ENCODE measurements at places on chromosomes 5 and 9. TPM values are rescaled to one million over a fixed set of nuclear protein-coding genes. Genes with fewer than 3 reads are reported as not detected.

The SPATA24 gene
- total RNA-seq = 8.5 TPM

The YTHDC2 gene
- 29.4 TPM for total RNA-seq

The BDP1 gene
- total RNA-seq = 24.6 TPM

The PHYHD1 gene
- not detected for total RNA-seq

The ZBTB26 gene
- 3.2 TPM for total RNA-seq

The PCDHGC3 gene
- total RNA-seq = 45.5 TPM

The GADD45G gene
- not detected for total RNA-seq

The SERF1A gene
- 5.9 TPM for total RNA-seq

The GLDC gene
- not detected for total RNA-seq

The GMCL2 gene
- not detected for total RNA-seq

The TRMO gene
- 15.6 TPM for total RNA-seq

The ZNF367 gene
- 45.4 TPM for total RNA-seq

The SIT1 gene
- total RNA-seq = not detected

The ACSL6 gene
- total RNA-seq = 0.03 TPM

The ENTPD2 gene
- total RNA-seq = not detected

The GFRA3 gene
- not detected for total RNA-seq

The SEMA4D gene
- 0.03 TPM for total RNA-seq

The CARD19 gene
- 41.5 TPM for total RNA-seq

The FGF18 gene
- 0.21 TPM for total RNA-seq

The GABRA1 gene
- total RNA-seq = not detected

The ANKRD55 gene
- total RNA-seq = not detected

The HCN1 gene
- not detected for total RNA-seq

The SPINK6 gene
- total RNA-seq = not detected

The KIF4B gene
- not detected for total RNA-seq

The CSF2 gene
- total RNA-seq = 0.68 TPM

The AFAP1L1 gene
- total RNA-seq = 33.2 TPM

The PALM2AKAP2 gene
- total RNA-seq = 18.2 TPM

The PCDHB15 gene
- total RNA-seq = 1.0 TPM

The PIGO gene
- total RNA-seq = 7.1 TPM

The IFNB1 gene
- total RNA-seq = not detected

The LCN6 gene
- total RNA-seq = not detected

The ZNF622 gene
- 70.2 TPM for total RNA-seq

The HMMR gene
- 119 TPM for total RNA-seq

The GARIN3 gene
- total RNA-seq = not detected

The IL7R gene
- total RNA-seq = 86.6 TPM

The TXNDC15 gene
- total RNA-seq = 108 TPM

The HTR1A gene
- total RNA-seq = not detected

The PGM5 gene
- total RNA-seq = 0.03 TPM

The ADAMTSL2 gene
- not detected for total RNA-seq

The ZNF300 gene
- total RNA-seq = 3.0 TPM

The KIF20A gene
- total RNA-seq = 152 TPM
